ENCODE measurements at places on chromosomes 7 and 10.

DNA sequence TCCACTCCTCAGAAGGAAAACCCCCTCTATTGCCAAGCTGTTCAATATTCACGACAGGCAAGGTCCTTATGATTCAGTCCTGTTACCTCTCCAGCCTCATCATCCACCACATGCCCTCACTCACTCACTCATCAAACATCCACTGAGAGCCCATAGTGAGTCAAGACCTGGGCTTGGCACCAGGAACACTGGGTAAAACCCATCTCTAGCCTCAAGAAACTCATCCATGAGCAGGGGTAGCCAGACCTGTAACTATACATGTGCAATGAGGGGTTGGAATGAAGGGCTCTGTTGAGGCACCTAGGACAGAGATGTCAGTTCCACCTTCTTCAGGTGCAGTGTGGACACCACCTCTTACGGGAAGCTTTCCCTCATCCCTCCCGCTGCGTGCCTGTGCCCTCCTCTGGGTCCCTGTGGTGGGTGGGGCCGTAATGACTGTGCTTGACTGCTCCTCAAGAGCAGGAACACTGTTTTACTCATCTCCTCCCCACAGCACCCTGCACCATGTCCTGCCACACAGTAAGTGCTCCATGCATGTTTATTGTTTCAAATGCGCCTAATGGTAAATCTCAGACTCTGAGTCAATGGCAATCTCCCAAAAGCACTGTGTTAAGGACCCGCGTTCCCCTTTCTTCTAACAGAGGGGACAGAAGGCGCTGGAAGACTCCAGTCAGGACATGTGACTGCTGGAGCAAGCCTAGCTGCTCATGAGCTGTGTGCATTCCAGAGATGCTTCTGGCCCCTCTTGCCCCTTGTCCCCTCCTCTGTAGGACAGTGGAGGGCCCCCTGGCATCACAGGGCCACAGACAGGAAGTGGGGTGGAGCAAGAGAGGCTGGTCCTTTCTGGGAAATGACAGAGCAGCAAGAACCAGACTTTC is 95.4 kb downstream of the HIPK2 start:
- no peak for DNase-seq

- no peak for DNase-seq
Measured at GRCh38 chr10:12716042-12716441, 285.5 kb downstream of the CCDC3 start.

GRCh38 chr10:100562008-100562672 is 26.4 kb downstream of the HIF1AN start:
- no peak for DNase-seq

DNA sequence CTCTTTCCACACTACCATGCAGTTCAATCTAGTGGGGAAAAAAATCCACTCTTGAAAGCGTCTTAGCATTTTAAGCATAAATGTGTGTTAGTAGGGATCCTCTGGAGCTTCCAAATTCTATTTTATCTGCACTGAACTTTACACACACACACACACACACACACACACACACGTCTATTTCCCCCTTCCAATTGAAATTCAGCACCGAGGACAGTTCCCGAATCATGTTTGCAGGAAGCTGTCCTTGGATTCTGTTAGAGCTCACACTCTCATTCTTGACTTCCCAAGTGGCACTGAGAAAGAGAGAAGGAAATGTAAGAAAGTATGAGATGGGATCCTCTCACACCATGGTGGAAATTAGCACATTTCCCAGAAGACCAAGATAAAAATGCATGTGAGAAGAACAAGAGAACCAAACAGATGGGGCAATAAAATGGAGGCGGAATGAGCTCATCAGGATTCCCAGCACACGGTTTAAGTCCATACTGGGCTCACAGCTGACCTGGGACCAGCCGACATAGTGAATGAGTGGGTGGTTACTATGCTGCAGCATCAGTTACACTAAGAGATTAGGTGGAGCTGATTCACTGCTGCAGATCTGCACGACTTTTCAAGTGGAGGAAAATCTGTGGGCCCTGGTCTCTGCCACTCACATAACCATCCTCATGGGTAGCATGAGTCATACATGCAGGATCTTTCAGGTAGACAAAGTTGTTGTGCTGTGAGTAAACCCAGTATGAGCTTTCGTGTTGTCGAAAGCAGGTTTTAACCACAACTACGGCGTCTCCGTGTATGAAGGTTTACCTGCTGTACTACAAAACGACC is 3.3 kb upstream of the NPTX2 start:
- DNase-seq, result no peak

DNA sequence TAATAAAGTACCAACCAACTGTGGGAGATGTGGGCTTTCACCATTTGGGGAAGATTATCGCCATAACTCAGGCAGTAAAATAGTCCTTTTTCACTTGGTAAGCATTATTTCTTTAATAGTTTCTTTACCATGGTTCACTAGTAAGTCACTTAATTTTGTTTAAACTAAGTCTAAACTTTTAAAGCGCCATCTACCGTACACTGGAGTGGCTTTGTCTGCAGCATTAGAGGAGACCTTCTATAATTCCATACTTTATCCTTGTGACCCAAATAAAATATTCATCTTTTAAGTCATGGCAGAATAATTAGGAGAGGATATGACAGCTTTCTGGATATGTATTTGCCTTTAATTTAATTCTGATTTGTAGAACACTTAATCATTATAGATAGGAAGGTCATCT is 468.0 kb downstream of the MAGI2 start:
- DNase-seq, result no peak

- DNase-seq, result no peak
Measured at GRCh38 chr10:110951381-110951780, 32.0 kb downstream of the SHOC2 start.

GRCh38 chr7:66575398-66575797 is 53.3 kb upstream of the KCTD7 start:
- no peak for DNase-seq

GRCh38 chr10:95626500-95626899 is 30.0 kb downstream of the ALDH18A1 start:
- DNase-seq, result no peak

DNA sequence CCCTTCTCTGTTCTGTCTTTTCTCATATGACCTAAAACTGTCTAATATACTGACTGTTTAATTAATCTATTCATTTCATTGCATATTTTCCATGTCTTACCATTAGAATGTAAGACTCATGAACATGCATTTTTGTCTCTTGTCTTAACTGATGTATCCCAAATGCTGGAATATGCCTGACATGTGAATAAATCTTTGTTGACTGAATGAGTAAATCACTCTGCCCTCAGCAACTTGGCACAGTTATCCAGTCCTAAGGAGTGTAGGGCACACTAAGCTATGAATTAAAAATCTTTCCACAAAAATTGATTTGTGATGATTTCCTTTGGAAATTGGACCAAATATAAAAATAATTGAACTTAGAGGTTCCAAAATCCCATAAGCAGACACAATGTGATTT is 111.3 kb downstream of the ETV1 start:
- DNase-seq, result no peak

DNA sequence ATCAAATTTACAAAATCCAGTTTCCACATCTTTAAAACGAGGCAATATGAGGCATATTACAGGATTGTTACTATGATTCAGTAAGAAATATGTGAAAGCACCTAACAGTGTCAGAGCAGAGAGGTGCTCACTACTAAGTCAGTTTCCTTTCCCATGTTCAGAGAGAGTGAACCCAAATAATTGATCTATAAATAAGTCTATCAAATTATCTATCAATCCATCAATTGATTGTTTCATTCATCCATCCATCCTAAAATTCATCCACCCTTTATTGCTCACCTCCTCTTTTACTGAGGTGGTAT is 340.8 kb downstream of the SUGCT start:
- no peak for DNase-seq

DNA sequence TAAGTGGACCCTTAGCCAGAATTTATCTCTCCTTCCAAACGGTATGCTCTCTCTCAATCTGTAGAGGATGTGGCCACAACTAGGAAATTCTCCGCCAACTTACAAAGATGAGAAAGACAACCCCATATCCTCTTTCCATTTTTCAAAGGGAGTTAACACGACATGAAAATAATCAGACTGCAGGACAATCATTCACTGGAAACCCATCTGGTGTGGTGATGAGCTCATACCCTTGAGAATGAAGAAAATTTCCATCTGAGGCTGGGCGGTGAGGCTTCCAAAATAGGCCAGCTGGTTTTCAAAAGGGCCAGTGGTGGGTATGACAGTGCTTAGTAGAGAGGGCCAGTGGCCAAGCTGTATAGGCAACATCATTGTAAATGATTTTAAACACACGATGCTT is 369.6 kb downstream of the FRMD4A start:
- DNase-seq, result no peak

DNA sequence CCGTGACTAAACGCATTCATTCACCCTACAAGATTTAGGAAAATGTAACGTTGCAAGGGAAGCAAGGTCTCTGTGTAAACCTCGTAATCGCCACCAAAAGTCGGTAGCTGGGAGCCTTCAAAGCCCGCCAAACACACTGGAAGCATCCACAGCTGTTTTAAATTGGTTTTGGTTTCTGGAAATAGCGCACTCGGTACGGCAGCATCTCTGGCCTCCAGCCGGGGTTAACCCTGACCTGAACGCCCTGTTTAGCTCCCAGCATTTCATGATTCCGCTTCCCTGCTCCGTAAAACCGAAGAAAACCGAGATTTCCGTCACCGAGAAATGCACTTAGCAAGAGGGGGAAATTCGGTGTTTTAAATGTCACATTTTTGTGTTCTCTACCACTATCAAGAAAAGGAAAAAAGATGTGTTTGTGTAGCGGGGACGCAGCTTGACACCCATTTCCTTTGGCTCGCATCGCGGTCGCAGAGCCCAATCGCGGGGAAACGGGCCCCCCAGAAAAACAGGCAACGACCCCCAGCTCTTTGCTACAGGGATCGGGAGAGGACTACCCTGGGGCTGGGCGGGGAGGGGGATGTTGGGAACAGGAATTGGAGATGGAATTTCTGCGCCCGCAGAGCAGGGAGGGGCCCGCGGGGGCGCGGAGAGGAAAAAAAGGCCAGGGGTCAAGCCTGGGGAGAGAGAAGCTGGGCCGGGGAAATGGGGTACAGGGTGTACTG is 646 bp downstream of the SGCE start:
- no peak for DNase-seq

- no peak for DNase-seq
Measured at GRCh38 chr7:74464931-74465886, 11.5 kb downstream of the GTF2IRD1 start.

DNA sequence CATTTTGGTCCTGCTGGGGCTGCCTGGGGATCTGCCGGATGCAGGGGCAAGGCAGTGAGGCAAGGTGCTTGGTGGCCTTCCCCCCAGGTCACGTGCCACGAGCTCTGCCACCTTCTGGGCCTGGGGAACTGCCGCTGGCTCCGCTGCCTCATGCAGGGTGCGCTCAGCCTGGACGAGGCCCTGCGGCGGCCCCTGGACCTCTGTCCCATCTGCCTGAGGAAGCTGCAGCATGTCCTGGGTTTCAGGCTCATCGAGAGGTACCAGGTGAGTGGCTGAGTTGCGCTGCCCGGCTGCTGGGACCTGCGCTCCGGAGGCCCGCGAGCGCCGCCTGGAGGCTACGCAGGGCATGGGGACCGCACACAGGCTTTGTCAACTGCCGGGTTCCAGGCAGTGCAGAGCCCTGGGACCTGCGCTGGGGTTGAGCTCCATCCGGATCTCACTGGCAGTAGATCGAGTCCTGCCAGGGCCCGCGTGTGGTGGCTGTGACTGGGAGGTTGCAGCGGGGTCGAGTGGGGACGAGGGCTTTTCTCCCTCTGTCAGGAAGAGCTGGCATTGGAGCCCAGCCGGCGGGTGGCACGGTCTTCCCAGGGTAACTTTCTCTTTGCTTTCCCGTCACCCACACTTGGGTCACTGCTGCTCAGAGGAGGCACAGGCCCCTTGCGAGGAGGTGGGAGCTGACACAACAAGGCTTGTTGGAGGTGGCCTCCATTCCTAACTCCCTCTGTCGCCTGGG is 21.7 kb downstream of the AMZ1 start:
- DNase-seq, result no peak

GRCh38 chr7:70942791-70943190 is 189.2 kb upstream of the GALNT17 start:
- no peak for DNase-seq

- DNase-seq, result no peak
Measured at GRCh38 chr10:98474628-98475027, 27.9 kb upstream of the HPS1 start.

DNA sequence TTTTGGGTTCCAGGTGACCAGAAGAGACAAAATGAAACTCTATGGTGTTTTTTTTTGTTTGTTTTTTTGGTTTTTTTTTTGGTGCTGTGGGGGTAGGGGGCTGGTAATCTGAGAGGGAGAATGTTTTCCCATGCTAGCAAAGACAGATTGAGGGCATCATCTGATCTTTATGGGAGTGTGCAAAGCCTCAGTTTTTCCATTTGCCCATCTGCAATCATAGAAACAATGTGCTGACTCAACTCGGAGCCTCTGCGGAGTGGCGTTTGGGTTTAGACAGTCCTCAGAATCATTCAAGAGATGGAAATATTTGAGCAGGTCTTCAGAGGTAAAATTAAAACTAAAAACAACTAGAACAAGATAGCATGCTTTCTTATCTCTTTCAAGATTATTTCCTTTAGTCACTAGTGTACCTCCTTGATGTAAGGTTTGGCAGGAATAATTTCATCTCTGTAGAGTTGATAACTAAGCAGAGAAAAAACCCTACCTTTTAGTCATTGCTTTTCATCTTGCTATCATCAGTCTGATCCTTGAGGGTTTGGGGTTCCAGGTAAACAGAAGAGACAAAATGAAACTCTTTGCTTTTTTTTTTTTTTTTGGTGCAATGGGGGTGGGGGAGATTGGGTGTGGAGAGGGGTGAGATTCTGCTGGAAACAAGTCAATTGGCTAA is 18.0 kb downstream of the CNNM2 start:
- DNase-seq, result no peak

GRCh38 chr10:113554214-113554613 is 1.4 kb downstream of the HABP2 start:
- no peak for DNase-seq

GRCh38 chr10:62637249-62638061 is 167.1 kb upstream of the ADO start:
- DNase-seq, result no peak

- no peak for DNase-seq
Measured at GRCh38 chr10:108956149-108956548, 967.2 kb downstream of the XPNPEP1 start.

GRCh38 chr7:41133690-41134299 is 569.1 kb downstream of the INHBA start:
- DNase-seq, result no peak

GRCh38 chr10:89954787-89955566 is 253.6 kb downstream of the KIF20B start:
- no peak for DNase-seq

DNA sequence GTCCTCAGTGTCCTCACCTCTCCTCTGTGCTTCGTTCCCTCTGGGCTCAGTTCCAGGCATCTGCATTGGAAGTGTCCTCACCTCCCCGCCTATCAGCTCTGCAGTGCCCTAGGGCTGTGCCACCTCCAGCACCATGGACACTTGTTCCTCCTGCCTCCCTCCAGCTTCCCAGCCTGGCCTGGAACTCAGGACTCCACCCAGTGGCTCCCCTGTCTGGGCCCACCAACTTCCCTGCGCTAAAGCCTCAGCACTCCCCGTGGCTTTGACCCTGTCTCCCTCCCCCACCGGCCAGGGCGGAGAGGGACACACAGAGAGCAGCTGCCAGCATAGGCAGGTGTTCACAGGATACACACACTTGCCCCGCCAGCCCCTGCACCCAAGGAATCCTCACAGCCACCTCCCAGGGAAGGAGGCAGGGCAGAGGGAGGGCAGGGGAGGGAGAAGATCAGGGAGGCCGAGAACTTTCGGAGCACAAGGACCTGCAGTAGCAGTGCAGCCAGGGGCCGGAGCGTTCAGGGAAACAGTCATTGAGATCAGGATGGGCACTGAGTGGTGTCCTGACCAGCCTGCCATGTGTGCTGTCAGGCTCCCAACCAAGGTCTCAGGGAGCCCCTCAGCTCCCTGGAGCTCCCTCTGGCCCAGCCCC is 31.3 kb downstream of the ANXA8 start:
- DNase-seq, result no peak

- DNase-seq, result no peak
Measured at GRCh38 chr10:131577786-131578471, 266.4 kb upstream of the TCERG1L start.

Measured in thoracic aorta (tissue), 2 donors.